Liver (tissue), 10 donors: ENCODE measurements at places on chromosomes 5 and 9. TPM values are rescaled to one million over a fixed set of nuclear protein-coding genes. Genes with fewer than 3 reads are reported as not detected.

PFN3 gene
- not detected for polyA plus RNA-seq

PCDHB4 gene
- polyA plus RNA-seq, result 0.36 TPM

MAST4 gene
- polyA plus RNA-seq, result 3.7 TPM

LEAP2 gene
- 68.1 TPM for polyA plus RNA-seq

SLC6A19 gene
- polyA plus RNA-seq, result 0.31 TPM

PHYHD1 gene
- polyA plus RNA-seq, result 72.8 TPM

PKD2L2 gene
- polyA plus RNA-seq, result not detected

IFNB1 gene
- not detected for polyA plus RNA-seq

GRCh38 chr5:41243558-41243957, 30.2 kb upstream of the C6 start:
- H3K36me3 ChIP-seq, result no peaks in the 10 kb centered on the region
- H3K27me3 ChIP-seq, result no peaks in the 10 kb centered on the region
- no peak overlapping the region for H3K4me3 ChIP-seq
- H3K27ac ChIP-seq, result no peak overlapping the region

DNA sequence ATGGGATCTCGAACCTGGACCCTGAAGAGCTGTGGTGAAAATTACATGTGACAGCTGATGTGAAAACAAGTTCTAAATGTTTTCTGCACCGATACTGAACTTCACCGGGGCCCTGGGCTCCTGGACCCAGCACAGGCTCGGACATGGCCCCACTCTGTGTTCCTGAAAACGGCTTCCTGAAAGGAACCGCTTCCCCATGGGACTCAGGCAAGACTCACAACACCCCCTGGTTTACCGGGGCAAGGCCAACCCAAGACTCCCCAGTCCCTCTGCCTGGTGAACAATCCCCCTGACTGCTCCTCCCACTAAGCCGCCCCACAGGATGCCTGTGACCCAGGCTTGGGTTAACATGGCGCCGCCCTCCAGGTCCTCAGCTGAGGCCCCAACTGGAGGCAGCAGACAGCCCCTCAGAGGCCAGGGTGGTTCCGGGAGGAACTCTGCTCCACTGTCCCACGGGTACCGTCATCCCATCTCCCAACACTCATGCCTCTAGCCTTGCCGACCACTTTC, 124.5 kb upstream of the FOXD4L5 start:
- no peaks in the 10 kb centered on the region for H3K27me3 ChIP-seq
- no peaks in the 10 kb centered on the region for H3K4me1 ChIP-seq
- H3K36me3 ChIP-seq, result no peaks in the 10 kb centered on the region
- no peak overlapping the region for H3K4me3 ChIP-seq

DNA sequence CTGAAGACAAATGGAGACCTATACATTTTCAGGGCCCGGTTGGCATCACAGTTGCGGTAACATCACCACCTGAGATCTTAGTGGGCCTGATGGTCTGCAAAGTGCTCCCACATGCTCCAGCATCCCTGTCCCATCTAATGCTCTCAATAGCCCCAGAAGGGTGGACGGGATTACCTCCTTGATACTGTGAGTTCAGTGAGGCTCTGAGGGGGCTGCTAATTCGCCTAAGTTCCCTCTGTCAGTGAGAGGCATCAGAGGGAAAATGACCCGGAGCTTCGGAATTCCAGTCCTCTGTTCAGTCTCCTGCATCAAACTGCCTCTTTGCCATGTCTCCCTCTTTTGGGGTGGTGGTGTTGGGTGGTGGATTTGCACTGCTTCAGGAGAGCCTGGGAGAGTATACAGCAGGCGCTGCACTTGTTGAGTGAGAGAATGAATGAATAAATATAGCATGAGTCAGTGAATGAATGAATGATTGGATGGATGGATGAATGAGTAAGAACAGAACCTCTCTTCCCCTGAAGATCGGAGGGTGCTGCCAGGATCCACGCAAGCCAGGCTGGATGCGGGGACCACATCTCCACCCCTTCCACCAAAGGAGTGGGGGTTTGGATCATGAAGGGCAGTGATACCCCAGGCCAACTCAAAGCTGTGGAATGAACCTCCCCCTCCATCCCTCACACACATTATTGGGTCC, 141.0 kb downstream of the GABBR2 start:
- H3K27ac ChIP-seq, result no peak overlapping the region
- H3K4me3 ChIP-seq, result no peak overlapping the region
- DNase-seq, result no peak

GRCh38 chr9:20564650-20565049, 57.6 kb downstream of the MLLT3 start:
- H3K4me3 ChIP-seq, result no peak overlapping the region
- H3K4me1 ChIP-seq, result no peaks in the 10 kb centered on the region
- no peak overlapping the region for H3K27ac ChIP-seq
- DNase-seq, result no peak

GRCh38 chr5:56195016-56195415, 38.1 kb downstream of the ANKRD55 start:
- no peak for DNase-seq
- H3K4me1 ChIP-seq, result no peaks in the 10 kb centered on the region
- no peak overlapping the region for H3K4me3 ChIP-seq
- H3K27me3 ChIP-seq, result no peaks in the 10 kb centered on the region
- no peak overlapping the region for H3K27ac ChIP-seq
- no peaks in the 10 kb centered on the region for H3K36me3 ChIP-seq

DNA sequence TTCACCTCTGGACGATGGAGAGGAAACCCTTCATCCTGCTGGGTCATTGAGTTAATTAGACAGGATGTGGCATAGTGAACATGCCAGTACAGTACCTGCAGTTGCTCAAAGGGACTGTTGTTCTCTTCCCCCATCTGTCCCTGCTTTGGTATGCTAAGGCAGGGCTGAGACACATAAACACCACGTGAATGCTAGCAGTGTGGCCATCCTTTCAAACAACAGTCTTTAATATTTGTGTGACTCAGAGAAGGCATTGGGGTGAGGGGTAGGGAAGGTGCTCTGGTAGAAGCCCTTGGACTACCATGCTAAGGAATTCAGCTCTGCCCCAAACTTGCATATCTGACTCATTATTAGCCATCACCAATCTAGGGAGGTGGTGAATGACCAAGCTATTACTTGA, 180.2 kb upstream of the ZNF618 start:
- DNase-seq, result no peak
- no peaks in the 10 kb centered on the region for H3K36me3 ChIP-seq
- no peaks in the 10 kb centered on the region for H3K4me1 ChIP-seq

DNA sequence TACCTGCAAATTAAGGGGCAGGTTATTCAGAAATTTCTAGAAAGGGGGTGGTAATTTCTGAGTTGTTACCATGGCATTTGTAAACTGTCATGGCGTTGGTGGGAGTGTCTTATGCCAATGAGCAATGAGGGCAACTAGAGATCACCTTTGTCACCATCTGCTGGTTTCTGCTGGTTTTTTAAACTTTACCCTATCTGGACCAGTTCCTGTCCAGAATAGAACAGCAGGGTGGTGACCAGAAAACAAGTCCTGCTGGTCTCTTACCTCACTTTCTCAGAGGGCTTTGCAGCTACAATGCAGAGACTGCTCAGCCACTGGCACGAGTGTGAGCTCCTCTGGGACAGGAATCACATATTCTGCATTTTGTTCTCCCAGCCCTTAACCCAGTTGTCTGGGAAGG, 51.4 kb downstream of the FAM114A2 start:
- no peak for DNase-seq
- no peaks in the 10 kb centered on the region for H3K4me1 ChIP-seq
- no peaks in the 10 kb centered on the region for H3K27me3 ChIP-seq
- no peak overlapping the region for H3K4me3 ChIP-seq
- peaks cover under 1% of the 10 kb centered on the region for H3K36me3 ChIP-seq
- H3K27ac ChIP-seq, result no peak overlapping the region

GRCh38 chr5:126044931-126045565, 378.2 kb upstream of the GRAMD2B start:
- no peak for DNase-seq
- no peaks in the 10 kb centered on the region for H3K4me1 ChIP-seq
- no peak overlapping the region for H3K27ac ChIP-seq
- no peaks in the 10 kb centered on the region for H3K27me3 ChIP-seq
- no peak overlapping the region for H3K4me3 ChIP-seq
- no peaks in the 10 kb centered on the region for H3K36me3 ChIP-seq

- peaks cover 2% of the 10 kb centered on the region for H3K27me3 ChIP-seq
- no peak overlapping the region for H3K27ac ChIP-seq
- no peak for DNase-seq
- H3K36me3 ChIP-seq, result no peaks in the 10 kb centered on the region
- no peak overlapping the region for H3K4me3 ChIP-seq
- H3K4me1 ChIP-seq, result no peaks in the 10 kb centered on the region
Observed at GRCh38 chr9:91825422-91825821, 124.6 kb downstream of the ROR2 start.

GRCh38 chr9:130104491-130105193, 50.9 kb downstream of the GPR107 start:
- peaks cover 46% of the 10 kb centered on the region for H3K36me3 ChIP-seq
- no peak overlapping the region for H3K27ac ChIP-seq
- H3K27me3 ChIP-seq, result no peaks in the 10 kb centered on the region
- no peaks in the 10 kb centered on the region for H3K4me1 ChIP-seq
- DNase-seq, result no peak

DNA sequence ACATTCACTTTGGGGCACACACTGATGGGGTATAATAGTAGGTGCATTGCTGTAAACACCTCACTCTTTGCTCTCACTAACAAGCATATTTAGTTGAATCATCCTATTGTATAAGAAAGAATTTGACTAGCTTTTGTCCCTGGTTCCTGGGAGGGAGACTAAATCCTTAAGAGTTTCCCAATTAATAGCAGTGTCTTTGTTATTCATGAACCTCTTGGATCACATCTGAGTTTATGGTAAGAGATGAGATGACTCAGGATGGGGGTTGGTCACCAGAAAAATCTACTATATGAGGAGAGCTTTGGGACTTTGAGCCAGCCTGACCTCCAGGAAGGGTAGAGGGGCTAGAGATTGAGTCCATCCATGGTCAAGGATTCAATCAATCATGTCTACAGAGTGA, 56.8 kb downstream of the PUM3 start:
- no peak for DNase-seq
- H3K4me3 ChIP-seq, result no peak overlapping the region
- no peak overlapping the region for H3K27ac ChIP-seq
- no peaks in the 10 kb centered on the region for H3K4me1 ChIP-seq

DNA sequence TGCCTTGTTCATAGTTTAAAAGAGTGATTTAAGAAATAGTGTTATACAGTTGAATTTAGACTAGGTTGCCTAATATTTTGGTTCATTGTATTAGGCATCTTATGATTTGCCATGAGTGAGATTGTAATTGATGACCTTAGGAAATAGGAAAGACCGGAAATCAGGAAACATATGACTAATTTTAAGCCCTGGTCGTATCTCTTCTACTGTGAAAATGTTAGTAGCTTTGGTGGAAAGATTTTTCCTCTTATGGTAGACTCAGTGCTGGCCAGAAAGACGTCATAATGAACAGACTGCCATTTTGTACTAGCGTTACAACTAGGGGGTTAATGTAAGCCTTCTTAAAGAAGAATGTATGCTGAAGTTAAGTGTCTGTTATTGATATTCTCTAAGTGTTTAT, 21.7 kb downstream of the SMARCA2 start:
- peaks cover 51% of the 10 kb centered on the region for H3K36me3 ChIP-seq
- H3K27ac ChIP-seq, result no peak overlapping the region
- no peak overlapping the region for H3K4me3 ChIP-seq
- no peaks in the 10 kb centered on the region for H3K27me3 ChIP-seq

- H3K36me3 ChIP-seq, result no peaks in the 10 kb centered on the region
- H3K27ac ChIP-seq, result no peak overlapping the region
- no peaks in the 10 kb centered on the region for H3K4me1 ChIP-seq
- H3K4me3 ChIP-seq, result no peak overlapping the region
Observed at GRCh38 chr5:87103616-87104287, 163.9 kb upstream of the RASA1 start.

DNA sequence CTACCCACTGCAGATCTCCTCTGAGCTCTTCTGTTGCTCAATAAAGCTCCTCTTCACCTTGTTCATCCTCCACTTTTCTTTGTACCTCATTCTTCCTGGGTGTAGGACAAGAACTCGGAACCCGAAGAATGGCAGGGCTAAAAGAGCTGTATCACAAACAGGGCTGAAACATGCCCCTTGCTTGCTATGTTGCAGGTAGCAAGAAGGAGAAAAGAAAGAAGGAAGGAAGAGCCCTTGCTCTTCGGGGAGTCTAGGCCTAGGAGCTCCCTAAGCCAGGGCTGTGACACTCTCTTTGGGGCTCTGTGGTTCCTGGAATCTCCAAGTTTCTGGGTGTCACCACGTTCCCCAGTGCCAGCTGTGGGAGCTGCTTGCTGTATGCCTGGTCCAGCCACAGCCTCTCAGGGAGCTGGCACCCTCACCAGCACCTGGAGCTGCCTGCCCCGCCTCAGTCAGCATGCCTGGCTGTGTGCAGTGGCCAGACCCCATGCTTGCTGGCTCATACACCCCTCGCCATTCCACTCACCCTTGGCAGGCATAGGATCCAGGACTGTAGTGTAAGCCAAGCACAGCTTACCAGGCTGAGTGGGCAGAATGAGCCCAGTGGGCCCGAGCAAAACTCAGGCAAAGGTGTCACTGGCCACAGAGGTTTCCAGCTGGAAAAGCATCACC, 274.8 kb upstream of the ADRA1B start:
- no peaks in the 10 kb centered on the region for H3K36me3 ChIP-seq
- H3K4me1 ChIP-seq, result no peaks in the 10 kb centered on the region
- no peak for DNase-seq
- no peak overlapping the region for H3K27ac ChIP-seq
- no peak overlapping the region for H3K4me3 ChIP-seq
- no peaks in the 10 kb centered on the region for H3K27me3 ChIP-seq

DNA sequence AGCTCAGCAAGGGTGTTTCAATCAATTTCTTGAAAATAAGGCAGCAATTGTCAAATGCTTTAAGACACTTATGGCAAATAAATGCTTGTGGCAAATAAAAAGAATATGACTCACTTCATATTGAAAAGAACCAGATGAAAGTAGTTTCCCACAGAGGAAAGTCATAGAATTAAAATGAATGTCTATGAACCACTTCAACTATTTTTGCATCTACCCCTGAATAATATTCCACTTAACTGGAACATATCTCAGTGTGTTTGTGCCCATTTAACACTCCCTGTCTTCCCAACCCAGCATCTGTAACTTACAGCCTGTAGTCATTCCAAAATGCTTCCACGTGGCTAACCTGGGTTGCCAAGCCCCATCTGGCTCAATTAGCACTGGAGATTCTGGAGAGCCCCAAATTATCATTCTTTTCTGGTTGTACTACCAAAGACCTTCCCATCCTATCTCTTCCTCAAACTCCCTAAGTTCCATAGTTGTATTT, 84.7 kb downstream of the FEM1C start:
- H3K27ac ChIP-seq, result no peak overlapping the region
- no peak overlapping the region for H3K4me3 ChIP-seq
- H3K36me3 ChIP-seq, result no peaks in the 10 kb centered on the region
- H3K4me1 ChIP-seq, result no peaks in the 10 kb centered on the region
- DNase-seq, result no peak

- H3K36me3 ChIP-seq, result no peaks in the 10 kb centered on the region
- peaks cover 27% of the 10 kb centered on the region for H3K4me1 ChIP-seq
- H3K4me3 ChIP-seq, result no peak overlapping the region
- no peak for DNase-seq
- peaks cover 12% of the 10 kb centered on the region for H3K27me3 ChIP-seq
- H3K27ac ChIP-seq, result no peak overlapping the region
Observed at GRCh38 chr5:51380603-51381207, 2.5 kb upstream of the ISL1 start.

DNA sequence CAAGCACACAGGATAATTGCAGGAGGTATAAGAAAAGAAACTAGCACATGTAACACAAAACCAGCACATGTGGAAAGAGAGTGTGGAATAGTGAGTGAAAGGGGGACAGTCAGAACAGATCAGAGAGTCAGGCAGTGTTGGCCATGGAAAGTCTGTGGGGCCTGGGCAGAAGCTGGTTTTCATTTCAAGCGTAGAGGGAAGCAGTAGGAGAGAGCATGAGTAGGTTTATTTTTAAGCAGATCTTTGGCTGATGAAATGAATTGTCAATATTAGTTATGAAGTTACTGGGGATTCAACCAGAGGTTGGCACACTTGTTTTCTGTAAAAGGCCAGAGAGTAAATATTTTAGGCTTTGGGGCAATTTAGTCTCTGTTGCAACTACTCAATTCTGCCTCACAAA, 283.1 kb downstream of the SMARCA2 start:
- DNase-seq, result no peak
- H3K36me3 ChIP-seq, result no peaks in the 10 kb centered on the region
- H3K4me1 ChIP-seq, result no peaks in the 10 kb centered on the region
